Activated T-helper 1 cell treated with anti-CD3 and anti-CD28 coated beads, Interleukin-12 subunit alpha, Interleukin-12 subunit beta, Interleukin-2, Interleukin-4 antibody, amounts not matched to agents 30 ng/mL and 10 ng/mL and 1 ng/mL, durations not matched to agents 14 hours and 24 hours and 36 hours (primary cell): ENCODE measurements at places on chromosomes 16 and 17.
A peak's percentile ranks its signal among the peaks of the same experiment; 100 is the strongest.

- no peak for DNase-seq
These were observed 26.7 kb downstream of the BBS2 start for GRCh38 chr16:56493126-56493525.

- peak; percentile 49 for DNase-seq
These were observed 4.6 kb upstream of the TAF15 start for GRCh38 chr17:35804658-35805192.

GRCh38 chr17:48283411-48283810, 146.6 kb downstream of the SKAP1 start:
- no peak for DNase-seq

GRCh38 chr16:88653596-88654362, 2.9 kb upstream of the CYBA start:
- DNase-seq = no peak

DNA sequence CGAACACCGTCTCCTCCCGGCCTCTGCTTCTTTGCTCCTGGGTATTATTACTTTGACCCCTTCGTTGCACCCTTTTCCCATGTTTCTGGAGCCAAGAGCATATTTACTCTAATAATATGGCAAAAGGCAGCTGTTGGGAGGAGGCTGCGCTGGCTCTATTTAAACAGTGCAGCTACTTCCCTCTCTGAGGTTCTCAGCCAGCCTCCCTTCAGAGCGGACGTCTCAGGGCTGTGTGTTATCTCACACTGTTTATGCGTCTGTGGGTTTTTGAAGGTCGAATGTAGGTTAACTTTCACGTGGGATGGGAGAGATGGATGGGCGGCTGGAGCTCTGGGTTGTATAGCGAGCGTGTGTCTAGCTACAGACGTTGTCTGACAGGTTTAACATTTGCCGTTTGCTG, 45.3 kb downstream of the COX4I1 start:
- no peak for DNase-seq

- DNase-seq = no peak
These were observed 4.1 kb downstream of the HGS start for GRCh38 chr17:81687770-81688541.

DNA sequence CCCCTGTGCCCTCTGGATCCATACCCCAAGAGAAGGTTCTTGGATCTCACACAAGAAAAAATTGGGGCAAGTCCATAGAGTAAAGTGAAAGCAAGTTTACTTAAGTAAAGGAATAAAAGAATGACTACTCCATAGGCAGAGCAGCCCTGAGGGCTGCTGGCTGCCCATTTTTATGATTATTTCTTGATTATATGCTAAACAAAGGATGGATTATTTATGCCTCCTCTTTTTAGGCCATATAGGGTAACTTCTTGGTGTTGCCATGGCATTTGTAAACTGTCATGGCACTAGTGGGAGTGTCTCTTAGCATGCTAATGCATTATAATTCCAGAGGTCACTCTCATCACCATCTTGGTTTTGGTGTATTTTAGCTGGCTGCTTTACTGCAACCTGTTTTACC, 70.8 kb downstream of the NLK start:
- no peak for DNase-seq

- DNase-seq = no peak
These were observed 63.3 kb downstream of the RNF213 start for GRCh38 chr17:80323982-80324381.

GRCh38 chr16:28931801-28932225, at the start of gene CD19:
Gene CD19, plus strand, starts transcription at chr16:28931971. Its CDS starts 30 bp downstream, at chr16:28932001.
- no peak for DNase-seq

DNA sequence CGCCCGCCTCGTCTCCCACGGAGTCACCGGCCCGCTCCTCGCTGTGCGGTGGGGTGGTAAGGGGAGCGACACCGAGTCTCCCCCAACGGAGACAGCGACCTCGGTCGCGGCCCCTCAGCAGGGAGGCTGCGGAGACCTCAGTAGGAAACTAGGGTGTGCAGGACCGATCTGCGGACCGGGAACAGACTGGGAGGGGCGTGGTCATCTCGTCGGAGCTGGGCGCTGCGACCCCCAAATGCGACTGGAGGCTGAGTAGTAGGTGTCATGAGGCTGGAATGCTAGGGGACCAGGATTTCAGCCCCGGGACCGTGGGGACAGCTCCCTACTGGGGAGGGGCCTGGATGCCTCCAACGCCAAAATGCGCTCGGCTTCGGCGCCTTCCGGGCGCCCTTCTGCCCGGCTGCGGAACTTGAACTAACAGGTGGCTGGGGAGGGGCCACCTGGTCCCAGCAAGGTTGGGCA, 1.3 kb downstream of the CACNG4 start:
- DNase-seq = no peak

- no peak for DNase-seq
These were observed 26.7 kb upstream of the ITGB4 start for GRCh38 chr17:75694536-75694935.

DNA sequence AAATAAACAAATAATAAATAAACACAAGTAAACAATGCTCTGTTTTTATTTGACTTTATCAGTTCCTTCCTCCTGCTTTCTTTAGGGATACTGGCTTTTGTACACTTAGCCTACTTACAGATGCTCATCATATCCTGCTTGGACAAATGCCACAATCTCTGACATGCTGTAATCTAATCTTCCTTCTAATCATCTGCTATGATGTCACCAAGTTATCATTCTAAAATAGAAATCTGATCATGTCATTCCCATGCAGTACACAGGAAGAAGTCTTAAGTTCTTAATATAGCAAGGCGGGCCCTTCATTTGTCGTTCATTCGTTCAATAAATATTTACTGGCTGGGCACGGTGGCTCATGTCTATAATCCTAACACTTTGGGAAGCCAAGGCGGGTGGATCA, 9.1 kb upstream of the UBB start:
- no peak for DNase-seq

- DNase-seq = no peak
These were observed 504 bp upstream of the COPRS start for GRCh38 chr17:31859487-31860008.

- DNase-seq = no peak
These were observed 2.6 kb downstream of the HBM start for GRCh38 chr16:168424-168823.

DNA sequence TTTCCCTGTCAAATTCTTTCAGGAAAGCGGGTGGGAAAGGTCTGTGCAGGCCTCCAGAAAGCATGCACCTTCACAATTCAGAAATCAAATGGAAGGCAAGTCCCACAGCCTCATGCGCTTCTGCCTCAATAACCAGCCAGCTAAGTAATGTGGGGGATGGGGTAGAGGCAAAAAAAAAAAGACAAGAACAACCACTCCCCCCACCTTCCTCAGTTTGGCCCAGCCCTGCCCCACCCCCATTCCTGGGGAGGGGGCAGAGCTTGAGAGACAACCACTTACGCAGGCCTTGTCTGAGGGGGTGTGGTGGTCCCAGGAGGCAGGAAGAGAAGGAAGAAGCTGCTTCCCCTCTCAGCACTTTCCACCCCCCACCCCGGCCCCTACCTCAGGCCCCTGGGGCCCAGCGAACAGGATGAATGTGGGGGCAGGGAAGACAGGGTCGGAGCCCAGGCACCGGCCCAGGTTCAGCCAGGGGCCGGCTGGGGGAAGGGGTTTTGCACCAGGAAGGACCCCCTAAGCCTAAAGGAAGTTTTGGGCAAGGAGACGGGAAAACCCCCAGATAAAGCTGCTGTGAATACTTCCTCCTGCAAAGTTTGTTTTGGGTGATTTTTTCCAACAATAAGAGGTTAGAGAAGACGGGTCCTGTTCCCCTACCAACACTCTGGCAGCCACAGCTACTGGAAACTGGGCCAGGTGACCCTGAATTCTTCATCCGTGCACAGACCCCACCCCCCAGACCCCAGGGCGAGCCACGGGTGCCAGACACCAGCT, 1.2 kb downstream of the JUP start:
- no peak for DNase-seq

GRCh38 chr16:88282564-88283395, 100.0 kb upstream of the ZNF469 start:
- no peak for DNase-seq
